Stimulated activated CD8-positive, alpha-beta memory T cell treated with anti-CD3 and anti-CD28 coated beads, Interleukin-4, amount 100 ng/mL, for 1 hour (primary cell): ENCODE measurements at places on chromosomes 4 and X.
A peak's percentile ranks its signal among the peaks of the same experiment; 100 is the strongest.

- DNase-seq = no peak
Measured at GRCh38 chr4:18566970-18567799, 545.6 kb upstream of the LCORL start.

- no peak for DNase-seq
Measured at GRCh38 chr4:118783887-118784286, 52.0 kb downstream of the SEC24D start.

GRCh38 chr4:10579648-10580047 is 104.9 kb downstream of the CLNK start:
- DNase-seq = no peak

DNA sequence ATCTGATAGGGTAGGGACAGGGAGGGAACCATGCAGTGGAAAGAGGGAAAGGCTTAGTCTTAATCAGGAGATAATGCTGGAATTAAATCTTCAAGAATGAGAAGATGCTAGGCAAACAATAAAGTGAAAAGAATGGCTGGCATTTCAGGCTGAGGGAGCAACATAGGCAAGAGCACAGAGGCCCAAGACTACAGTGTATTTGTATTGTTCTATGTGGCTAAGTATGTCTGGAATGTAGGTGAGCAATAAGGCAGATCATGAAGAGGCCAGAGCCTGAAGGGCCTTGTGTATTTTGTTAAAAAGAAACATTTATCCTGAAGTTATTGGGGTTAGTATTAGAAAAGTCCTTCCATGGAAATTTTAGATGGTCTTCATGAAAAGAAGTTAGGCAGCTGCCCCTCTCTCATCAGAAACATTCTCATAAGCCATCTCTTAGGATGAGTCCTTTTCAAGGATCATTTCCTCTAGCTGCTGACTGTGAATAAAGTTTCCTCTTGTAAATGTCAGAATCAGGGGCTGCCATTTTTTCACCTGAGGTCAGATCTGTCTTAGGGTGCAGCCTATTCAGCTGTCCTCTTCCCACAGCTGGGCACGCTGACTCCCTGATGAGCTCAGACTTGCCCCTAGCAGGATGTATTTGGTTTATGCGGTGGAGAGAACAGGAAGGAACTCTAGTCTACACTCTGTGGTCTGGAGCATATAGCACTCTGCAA is 46.3 kb downstream of the ATP10D start:
- DNase-seq = peak; percentile 24

GRCh38 chr4:150069353-150069752 is 8.9 kb upstream of the DCLK2 start:
- no peak for DNase-seq

DNA sequence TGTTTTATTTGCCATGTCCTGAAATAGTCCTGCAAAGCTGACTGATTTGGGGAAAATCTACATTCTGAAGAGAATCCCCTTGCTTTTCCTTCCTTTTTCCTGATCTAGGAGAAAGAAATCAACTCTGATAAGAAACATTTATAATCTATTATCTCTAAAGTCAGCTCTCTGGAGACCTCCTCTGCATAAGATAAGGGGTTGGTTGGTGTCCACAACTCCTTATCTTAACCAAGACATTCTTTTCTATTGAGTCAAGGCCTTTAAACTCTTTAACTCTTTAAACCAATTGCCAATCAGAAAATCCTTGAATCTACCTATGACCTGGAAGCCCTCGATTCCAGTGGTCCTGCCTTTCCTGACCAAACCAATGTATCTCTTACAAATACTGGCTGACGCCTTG is 373.6 kb upstream of the RASGEF1B start:
- no peak for DNase-seq

DNA sequence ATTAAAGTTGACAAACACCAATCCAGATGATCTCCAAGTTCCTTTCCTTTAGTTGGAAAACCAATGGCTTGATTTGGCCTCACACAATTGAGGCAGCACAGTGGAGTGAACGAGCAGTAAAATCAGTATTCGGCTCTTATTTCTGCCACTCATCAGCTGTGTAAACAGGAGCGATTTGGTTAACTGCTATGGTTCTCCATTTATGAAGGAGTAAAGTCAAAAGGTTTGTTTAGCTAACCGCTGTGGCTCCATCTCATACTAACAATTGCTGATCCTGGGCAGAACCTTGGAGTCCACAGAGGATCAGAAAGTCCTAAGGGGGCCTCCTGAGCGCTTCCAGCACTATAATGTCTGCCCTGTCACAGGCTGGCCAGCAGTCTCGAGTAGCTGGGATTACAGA is 54.5 kb upstream of the EXOC1L start:
- no peak for DNase-seq

- no peak for DNase-seq
Measured at GRCh38 chrX:19721726-19722370, 165.6 kb downstream of the SH3KBP1 start.

GRCh38 chr4:133565379-133565778 is 416.3 kb downstream of the PCDH10 start:
- DNase-seq = no peak
